ENCODE measurements at places on chromosomes 3 and 15.

GRCh38 chr3:63937661-63938651, 25.8 kb upstream of the SCAANT1 start:
- DNase-seq, result no peak

DNA sequence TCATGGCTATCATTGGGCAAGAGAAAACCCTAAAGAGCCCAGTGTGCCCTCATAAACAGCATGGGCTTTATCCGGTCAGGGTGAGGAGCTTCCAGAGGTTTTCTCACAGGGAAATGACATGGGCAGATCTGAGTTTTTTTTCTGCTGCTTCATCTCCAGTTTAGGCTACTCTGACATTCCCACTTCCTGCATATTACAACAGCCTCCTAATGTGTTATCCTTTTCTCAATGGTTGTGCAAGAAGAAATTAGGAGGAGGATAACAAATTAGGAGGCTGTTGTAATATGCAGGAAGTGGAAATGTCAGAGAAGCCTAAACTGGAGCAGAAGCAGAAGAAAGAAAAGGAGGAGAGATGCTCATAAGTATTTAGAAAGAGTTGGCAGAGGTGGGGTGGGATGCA, 175.6 kb downstream of the MTHFS start:
- DNase-seq, result no peak

GRCh38 chr3:146093896-146094295, 67.1 kb downstream of the PLOD2 start:
- no peak for DNase-seq

- peak; percentile 34 for DNase-seq
Observed at GRCh38 chr3:186772701-186773417, 10.5 kb upstream of the EIF4A2 start.

GRCh38 chr3:30622790-30623189, 16.4 kb downstream of the TGFBR2 start:
- DNase-seq, result no peak

DNA sequence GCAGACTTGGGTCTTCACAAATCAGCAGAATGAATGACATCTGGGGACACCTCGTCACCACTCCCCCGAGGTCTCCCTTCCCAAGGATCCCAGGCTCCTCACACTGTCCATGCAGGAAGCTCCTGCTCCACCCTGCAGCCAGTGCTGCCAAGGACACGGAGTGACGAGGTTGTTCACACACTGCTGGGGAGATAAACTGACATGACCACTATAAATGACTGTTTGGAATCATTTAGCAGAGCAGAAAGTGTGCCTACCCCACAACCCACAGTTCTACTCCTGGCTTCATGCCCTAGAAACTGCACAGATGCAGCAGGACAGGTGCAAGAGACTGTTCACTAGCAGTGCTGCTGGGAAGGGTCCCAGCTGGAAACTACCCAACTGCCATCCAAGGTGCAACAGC, 19.7 kb upstream of the PRSS50 start:
- DNase-seq, result no peak

DNA sequence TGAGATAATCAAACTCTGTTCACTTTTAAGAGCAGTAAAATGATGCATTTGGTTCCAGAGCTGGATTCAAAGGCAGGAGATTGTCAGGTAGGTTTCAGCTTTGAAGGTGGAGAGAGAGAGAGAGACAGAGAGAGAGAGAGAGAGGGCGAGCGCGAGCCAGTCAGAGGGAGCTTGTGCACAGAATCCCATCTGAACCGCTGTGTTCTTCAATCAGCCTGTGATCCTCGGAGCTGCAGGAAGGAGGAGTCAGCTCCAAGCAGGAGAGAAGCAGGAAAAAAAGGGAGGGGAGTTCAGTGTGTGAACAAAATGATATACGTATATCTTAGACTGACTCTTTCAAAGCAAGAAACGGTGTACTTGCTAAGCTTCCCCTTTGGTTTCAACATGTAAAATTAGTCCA, at the start of gene GPR149:
Gene GPR149 (minus strand): TSS at position 177 of the 400 bp plus-strand sequence. CDS start 575 bp downstream, outside the sequence.
- DNase-seq, result no peak
